Activated T-helper 1 cell treated with anti-CD3 and anti-CD28 coated beads, Interleukin-2, amount 50 U/mL, for 16 hours (primary cell): ENCODE measurements at places on chromosomes 2 and 18.

GRCh38 chr2:120237491-120237902, 14.3 kb upstream of the TMEM185B start:
- no peak for DNase-seq

- no peak for DNase-seq
Observed at GRCh38 chr2:119225926-119226325, 2.3 kb downstream of the STEAP3 start.

GRCh38 chr2:8315531-8316165, 366.2 kb upstream of the ID2 start:
- no peak for DNase-seq

DNA sequence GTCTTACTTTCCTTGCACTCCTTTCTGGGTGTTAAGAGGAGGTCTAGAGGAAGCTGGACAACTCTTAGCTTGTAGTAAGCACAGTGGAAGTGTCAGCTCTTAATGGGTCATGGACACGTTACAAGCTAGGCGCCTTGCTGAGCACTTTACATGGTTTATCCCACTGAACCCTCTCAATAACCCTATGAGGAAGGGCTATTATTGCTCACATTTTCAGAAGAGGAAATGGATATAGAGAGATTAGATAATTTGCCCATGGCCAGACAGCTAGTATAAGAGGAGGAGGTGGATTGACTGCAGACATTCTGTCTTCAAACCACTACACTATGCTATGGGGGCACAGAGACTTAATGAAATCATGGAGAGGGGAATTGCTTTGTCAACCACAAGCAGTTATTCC, 8.3 kb upstream of the IL1RN start:
- DNase-seq: no peak

DNA sequence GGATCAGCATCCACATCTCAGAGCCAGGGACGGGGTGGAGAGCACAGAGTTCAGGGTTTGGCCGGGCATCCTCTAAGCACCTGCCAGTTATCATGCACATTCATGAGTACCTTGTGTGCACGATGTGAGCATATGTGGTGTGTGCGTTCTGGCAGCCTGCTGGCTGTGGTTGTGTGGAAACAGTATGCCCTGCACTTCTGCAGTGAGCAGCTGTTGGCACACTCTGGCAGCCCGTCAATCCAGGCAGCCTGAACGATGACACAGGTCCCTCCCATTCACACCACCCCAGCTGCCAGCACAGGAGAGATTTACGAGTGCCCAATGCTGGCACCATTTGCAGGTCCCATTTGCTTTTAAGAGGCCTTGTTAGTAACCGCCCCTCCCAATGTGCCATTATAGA, 74.2 kb downstream of the CD8B2 start:
- DNase-seq: no peak

DNA sequence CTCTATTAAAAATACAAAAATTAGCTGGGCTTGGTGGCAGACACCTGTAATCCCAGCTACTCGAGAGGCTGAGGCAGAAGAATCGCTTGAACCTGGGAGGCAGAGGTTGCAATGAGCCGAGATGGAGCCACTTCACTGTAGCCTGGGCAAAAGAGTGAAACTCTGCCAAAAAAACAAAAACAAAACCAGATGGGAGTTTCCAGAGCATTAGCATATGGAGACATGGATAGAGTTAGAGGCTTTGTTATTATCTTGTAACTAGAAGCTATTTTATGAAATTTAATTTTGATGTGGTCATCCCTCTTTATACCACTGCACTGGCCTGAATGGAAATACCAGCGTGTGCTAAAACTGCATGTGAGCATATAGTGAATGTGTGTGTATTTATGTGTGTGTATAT, 58.9 kb downstream of the TRAPPC8 start:
- no peak for DNase-seq

- DNase-seq: no peak
Observed at GRCh38 chr2:120832296-120833070, 96.8 kb downstream of the GLI2 start.

DNA sequence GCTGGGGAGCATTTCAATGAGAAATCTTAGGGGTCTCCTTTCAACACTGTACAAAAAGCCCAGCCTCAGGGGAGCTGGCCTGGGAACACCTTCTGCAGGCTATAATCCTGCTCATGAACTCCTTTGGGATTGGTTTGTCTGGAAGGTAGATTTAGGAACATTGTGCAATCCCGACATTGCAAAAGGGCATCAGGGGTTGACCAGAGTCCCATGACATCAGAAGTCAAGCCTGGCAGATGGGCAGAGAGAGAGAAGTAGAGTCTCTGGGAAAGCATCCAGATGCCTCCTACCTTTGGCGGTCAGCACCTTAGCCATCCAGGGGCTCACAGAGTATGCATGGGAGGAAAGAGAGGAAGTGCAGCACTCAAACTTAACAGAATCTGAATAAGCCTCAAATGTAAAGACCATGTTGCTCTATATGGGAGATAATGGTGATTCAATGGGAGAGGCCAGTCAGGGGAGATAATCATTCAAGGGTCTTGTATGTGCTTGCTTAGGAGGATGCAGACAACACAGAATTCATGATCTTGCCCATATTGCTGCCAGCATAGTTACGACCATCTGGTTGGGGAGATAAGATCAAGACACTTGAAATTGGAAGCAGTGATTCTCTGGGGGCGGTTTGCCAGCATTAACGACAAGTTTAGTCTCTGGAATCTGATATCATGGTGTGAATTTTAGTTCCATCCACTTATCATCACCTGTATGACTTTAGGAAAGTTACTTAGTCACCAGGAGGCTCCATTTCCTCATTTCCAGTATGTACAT, 58.3 kb upstream of the UPP2 start:
- no peak for DNase-seq

DNA sequence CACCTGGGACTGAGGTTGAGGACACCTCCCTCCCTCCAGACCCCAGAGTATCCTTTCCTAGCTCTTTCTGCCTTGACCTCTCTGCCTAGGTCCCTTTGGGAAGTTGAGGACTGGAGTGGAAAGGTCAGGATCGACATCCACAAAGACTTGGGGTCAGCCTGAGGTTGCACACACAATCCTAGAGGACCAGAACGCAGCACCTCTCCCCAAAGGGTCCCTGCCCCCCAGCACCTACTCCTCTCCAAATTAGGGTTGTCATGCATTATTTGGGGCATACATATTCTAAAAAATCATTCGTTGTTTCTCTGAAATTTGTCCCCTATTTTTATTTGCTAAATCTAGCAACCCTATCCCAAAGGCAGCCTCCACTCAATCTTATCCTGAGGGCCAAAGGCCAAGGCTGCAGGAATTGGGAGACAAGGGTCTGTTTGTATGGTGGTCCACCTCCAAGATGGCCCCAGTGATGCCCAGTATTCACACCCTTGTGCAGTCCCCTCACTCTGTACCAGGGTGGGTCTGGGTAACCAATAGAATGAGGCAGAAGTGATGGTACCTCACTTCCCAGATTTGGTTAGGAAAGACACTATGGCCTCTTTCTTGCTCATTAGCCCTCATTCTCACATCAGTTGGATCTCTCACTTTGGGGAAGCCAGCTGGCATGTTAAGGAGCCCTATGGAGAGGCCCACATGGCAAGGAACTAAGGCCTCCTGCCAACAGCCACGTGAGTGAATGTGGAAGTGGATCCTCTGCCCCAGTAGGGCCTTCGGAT, 3.5 kb upstream of the CHRNG start:
- DNase-seq: no peak

GRCh38 chr2:51103205-51103604, 71.3 kb upstream of the NRXN1 start:
- no peak for DNase-seq

GRCh38 chr2:104597942-104598341, 256.0 kb upstream of the POU3F3 start:
- no peak for DNase-seq

DNA sequence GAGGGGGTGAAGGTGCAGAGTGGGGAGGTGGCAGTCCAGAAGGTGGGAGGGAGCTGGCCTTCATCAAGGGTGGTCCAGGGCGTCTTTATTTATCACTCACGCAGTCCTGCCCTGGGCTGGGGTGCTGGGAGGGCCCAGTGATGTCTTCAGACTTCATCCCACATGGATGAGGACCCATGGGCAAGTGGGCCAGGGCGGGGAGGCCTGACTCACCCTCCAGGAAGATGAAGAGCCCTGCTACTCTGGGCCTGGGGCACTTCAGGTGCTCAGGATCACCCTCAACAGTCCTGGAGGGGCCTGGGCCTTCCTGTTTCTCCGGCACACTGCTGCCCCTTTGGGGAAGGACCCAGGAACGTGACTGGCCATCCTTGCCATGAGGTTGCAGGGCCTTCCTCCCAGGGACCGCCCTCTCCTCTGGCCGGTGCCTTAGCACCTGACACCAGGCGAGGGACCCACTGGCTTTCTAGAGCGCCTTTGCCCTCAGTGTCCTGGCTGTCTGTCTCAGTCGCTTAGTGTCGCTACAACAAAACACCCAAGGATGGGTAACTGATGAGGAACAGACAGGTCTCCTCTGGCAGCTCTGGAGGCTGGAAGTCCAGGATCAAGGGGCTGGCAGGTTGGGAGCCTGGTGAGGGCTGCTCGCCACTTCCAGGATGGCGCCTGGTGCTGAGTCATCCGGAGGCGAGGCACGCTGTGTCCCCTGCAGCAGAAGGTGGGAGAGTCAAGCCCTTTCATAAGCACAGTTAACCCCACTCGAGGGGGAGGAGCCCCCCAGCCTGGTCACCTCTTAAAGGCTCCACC, 57.8 kb upstream of the HS6ST1 start:
- no peak for DNase-seq

DNA sequence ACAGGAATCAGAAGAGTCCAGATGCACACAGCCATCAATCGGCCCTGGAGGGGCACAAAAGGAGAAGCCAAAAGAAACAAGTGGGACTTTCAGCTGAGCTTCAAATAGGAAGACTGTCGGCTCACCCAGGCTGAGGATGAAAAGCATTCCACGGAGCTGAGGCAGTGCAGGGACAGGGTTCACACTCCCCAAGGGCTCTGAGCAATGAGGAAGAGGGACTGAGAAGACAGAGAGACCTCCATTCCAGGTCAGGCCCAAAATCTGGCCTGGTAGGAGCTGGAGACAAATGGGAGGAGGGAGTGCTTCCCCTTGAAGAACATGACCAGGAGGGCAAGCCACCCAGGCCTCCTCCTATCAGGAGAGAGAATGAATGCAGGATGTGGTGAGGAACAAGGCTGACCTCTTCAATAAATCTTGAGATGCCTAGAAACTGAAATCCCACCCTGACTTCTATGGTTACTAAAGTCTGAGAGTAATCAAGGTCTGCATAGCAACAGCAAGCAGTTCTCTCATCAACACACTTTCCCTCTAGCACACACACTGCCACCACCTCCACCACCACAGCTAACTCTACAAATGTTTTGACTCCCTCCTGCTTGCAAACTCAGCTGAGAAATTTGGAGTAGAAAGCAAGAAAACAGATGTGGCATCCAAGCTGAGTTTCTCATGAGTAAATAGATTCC, 434.4 kb downstream of the TNS1 start:
- DNase-seq: no peak

DNA sequence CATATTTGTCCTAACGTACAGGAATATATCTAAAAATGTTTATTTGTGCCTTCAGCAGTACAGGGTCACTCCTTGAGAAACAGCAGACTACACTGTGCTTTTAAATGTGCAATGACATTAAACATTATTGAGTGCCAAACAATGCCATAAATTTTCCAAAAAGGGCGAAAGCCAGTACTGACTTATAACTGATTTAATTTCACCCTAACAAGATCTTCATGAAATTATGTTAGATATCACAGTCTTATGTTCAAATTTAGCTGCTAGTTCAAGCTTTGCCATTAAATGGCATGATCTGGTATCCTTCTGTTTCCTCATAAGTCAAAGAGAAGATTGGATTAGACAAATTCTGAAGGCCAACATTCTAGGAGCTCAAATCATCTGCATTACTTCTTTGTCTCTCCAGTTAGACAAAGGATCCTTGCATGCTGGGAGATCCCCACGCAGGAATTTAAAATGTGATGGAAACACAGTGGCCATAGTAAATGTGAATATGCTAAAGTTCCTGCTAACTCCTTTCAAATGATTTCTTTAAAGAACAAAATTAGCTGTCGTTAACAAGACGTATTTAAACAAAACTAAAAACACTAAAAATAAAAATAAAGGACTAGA, 129.3 kb upstream of the STON1 start:
- DNase-seq: no peak

DNA sequence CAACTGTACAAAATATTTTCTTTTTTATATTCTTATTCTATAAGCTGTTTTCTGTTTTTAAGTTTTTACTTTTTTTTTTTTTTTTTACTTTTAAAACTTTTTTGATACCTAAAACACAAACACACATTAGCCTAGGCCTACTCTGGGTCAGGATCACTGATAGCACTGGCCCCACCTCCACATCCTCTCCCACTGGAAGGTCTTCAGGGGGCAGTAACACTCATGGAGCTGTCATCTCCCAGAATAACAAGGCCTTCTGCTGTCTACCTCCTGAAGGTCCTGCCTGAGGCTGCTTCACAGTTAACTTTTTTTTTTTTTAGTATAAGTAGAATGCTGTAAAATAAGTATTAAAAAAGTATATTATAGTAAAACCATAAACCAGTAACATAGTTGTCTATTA, 415.1 kb downstream of the PTPRM start:
- no peak for DNase-seq

DNA sequence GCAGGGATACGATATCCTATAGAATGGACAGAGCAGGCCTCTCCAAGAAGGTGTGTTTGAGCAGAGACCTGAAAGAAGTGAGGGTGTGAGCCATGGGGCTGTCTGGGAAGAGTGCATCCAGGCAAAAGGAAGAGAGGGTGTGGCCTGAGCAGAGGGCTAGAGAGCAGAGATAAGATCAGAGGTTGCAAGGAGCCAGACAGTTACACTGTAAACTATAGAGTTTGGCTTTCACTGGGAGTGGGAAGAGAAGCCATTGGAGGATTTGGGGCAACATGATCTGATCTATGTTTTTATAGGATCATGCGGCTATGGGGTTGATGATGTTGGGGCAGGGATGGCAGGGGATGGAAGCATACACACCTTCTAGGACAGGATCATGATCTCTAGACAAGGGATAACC, 124.1 kb upstream of the MAP3K20 start:
- no peak for DNase-seq

DNA sequence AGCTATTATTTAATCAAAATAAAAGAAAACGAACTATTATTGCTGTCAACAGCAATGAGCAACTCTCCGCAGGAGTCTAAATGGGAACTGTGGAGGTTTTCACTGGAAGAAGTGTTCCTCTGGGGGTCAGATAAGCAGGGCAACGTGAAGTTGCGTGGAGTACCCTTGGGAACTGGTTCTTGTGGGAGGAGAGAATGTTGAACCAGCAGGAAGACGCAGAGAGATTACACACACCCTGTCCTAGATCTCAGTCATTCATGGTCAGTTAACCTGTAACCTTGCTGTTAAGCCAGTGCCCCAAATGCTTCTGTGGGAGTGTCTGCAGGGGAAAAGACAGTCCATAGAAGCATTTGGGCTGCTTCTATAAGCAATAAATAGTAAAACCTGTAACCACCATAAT, 20.4 kb upstream of the CABLES1 start:
- no peak for DNase-seq
